ENCODE measurements at places on chromosomes 3 and 15.

GRCh38 chr3:117625174-117625573 lies 915.6 kb downstream of the TUSC7 start:
- no peak for DNase-seq

GRCh38 chr15:81286621-81287121 lies 37.3 kb downstream of the STARD5 start:
- no peak for DNase-seq

GRCh38 chr15:65096481-65097385 lies 18.3 kb downstream of the UBAP1L start:
- DNase-seq: no peak

- no peak for DNase-seq
These were observed 542.2 kb downstream of the FOXP1 start for GRCh38 chr3:71041371-71041770.

GRCh38 chr15:57112178-57112577 lies 193.7 kb downstream of the TCF12 start:
- no peak for DNase-seq

DNA sequence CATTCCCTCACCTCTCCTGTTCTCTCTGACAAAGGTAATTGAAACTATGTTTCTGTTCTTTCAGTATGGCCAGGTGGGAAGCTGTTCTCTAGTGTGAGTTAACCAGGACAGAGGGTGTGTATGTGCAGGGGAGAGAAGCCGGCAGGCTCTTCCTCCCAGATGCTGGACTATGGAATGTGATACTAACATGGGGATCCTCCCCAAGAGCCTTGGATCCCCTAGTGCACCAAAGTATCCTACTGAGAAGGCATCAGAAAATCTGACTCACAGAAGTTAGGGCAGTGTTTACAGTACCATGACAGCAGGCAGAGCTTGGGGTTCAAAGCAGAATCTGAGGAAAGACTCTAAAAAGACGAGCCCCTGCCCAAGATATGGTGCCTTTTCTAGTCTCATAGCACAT lies 123.1 kb downstream of the APBA2 start:
- peak; percentile 44 for DNase-seq

DNA sequence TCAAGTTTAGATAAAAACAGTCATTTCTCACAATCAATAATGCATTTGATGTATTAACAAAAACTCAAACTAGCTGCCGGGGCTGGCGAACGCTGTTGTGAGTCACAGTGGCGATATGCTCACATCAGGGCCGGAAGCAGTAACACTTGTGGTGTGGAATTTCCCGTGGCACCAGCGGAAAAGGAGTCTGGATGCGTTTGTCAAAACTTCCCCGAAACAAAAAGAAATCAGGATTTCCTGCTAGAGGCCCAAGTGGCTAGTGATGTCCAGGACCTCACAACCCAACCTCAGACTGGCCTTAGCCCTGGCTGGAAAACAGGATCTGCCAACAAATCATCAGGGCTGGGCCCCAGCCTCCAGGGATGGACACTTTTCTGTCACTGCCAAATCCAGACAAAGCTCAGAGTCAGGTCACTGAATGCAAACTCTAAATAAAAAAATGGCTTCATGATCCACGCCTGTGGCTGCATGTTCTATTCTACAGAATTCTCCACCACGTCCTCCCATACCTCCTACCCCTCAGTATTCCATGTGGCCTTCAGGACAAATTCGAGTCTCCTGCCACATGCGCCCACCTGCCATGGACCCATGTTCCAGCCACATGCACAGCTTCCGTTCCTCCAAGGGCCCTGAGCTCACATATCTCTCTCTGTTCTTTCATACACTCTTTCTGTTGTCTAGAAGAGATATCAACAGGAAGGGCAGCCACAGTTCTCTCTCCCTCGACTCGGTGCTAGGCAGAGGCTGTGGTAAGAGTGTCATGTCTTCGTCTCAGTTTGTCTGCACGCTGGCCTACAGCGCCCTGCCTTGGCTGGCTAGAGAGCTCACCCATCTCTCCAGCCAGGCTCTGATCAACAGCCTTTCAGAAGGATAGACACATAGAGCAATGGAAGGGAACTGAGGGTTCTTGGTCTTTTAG lies 35.4 kb downstream of the EHD4 start:
- DNase-seq: no peak

DNA sequence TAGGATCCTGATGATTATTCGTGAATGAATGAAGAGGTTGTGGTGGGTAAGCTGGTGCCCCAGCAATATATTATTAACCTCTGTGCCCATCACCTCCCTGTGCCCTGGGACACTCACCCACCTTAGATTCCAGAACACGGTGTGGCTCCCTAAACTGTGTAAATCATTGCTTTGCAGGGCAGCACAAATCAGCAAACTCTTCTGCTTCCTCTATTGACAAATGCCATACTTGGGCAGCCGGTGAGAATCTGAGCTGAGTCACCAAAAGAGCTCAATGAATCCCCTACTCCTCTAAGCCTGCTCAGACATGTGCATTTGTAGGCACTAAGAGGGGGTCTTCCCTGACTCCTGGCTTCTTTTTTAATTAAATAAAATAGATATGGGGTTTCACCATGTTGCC lies 15.7 kb downstream of the UQCC5 start:
- no peak for DNase-seq

DNA sequence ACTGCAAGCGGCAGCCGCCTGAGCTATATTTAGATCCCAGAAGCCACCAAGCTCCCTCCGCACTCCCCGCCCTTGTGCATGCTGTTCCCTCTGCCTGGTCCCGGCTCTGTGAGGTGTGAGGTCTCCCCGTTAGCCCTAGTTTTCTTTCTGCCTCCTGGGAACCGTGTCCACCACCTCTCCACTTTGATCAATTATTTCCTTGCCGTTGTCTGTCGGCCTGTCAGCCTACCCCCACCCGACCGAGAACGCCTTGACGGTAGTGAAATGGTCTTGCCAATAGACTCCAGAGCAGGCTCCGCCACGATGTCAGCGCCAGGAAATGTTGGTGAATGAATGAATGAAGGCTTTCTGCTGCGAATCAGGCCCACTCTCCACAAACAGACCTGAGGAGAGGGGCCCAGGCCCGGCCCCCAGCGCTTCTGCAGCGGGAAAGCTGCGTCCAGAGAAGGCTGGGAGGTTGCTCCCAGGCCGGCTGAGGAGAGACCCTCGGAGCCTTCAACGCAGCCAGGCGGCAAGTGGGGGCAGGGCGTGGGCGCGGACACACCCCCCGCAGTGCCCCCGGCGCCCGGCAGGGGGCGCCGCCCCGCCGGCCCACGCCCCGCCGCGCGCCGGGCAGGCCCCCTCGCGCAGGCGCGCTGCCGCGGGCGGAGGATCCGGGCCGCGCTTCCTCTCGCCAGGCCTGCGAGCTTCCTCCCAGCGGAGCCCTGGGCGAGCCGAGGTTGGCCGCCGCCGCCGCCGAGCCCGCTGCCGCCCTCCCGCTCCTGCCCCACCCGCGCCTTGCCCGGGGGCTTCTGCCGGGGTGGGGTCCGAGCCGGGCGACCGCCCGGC lies at the start of gene CSK:
TSS of gene CSK (plus strand) at position 650 of the 828 bp plus-strand sequence. CDS start 16,218 bp downstream, outside the sequence.
- peak; percentile 98 for DNase-seq

- no peak for DNase-seq
These were observed 12.5 kb downstream of the COPG1 start for GRCh38 chr3:129261894-129262293.

DNA sequence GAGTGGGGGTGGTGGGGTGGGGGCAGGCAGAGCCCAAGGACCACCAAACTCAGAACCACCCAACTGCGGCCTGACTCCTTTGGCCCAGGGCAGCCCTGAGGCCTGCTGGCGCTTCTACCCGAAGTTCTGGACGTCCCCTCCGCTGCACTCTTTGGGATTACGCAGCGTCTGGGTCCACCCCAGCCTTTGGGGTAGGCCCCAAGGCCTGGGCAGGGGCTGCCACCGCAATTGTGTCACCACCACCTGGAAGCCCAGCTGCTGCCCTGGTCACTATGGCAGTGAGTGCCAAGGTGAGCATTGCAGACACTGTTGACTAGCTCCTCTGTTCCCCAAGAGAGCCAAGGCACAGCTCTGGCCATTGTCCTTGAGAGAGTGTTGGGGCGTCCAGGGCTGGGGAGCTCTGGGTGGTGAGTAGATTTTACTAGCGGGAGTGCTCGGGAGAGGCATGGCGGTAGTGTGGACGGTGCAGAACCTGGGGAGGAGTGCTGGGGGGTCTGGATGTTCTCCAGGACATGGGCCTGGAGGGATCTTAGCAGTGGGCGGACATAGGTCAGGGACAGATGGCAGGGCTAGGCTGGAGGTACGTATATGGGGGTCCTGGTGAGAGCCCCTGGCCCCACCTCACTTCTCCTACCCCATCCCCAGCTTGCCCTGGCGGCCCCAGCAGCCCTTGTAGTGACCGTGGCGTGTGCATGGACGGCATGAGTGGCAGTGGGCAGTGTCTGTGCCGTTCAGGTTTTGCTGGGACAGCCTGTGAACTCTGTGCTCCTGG lies 12.8 kb downstream of the NT5DC2 start:
- DNase-seq: no peak

DNA sequence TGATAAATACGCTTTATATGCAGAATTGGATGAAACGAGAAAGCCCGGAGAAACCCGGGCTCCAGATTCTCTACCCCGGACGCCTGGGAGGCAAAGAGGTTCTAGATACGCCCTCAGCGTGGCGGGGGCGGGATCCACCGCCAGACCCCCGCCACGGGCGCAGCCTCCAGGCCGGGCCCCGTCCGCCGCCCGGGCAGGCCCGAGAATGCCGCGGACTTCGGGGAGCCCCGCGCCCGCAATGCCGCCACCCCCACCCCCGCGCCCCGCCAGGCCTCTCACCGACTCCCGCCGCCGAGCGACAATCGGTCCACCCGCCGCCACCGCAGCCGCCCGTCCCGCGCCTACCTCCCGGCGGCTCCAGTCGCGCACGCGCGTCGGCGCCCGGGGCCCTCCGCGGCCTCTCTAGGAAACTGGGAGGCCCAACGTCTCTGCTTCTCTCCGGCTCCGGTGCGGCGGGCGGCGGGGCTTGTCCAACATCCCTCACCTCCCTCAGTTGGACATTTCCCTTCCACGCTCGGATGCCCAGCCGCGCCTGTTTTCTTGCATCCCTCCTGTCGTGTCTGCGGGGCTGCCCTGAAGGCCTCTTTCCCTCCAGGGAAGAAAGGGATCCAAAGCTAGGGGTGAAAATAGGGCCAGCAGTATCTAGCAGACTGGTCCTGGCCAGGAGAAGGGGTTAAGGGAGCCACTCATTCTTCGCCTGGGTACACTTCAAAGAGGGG lies at the start of gene ZNF445:
TSS of gene ZNF445 (minus strand) at position 359 of the 719 bp plus-strand sequence. CDS start 22,121 bp downstream, outside the sequence.
- DNase-seq: peak; percentile 96

DNA sequence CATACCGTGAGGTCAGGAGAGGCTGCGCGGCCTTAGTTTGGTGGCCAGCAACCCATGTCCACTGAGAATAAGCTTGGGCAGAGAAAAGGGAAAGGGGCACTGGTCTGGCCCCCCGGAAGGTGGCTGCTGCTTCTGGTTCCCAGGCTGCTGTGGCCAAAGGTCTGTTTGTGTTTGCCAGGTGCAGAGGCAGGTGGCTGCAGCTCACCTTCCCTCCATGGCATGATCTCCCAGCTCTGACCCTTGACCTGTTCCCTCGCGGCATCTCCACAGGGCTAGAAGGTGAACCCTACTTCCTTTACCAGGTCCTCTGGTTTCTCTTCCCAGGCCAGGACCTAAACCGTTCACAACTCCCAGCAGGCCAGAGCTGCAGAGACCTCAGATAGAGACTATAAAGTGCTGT lies 13.8 kb downstream of the VPS18 start:
- DNase-seq: no peak

GRCh38 chr15:52361975-52362494 lies 66.4 kb upstream of the MYO5C start:
- no peak for DNase-seq

DNA sequence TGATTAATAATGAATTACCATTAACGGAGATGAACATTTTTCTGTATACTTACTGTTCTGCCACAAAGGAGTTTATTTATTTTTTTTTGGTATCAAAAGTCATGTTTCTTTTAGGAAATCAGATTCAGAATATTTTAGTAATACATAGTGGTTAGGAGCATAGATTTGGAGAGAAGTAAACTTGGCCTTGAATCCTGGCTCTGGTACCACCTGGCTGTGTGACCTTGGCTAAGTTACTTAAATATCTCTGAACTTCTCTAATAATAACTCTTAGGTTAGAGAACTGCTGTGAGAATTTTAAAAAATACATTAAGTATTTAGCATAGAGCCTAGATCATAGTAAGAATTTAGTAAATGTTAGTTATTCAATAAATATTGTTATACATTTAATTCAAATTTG lies 309.1 kb downstream of the RBMS3 start:
- no peak for DNase-seq

GRCh38 chr3:184525337-184526087 lies 36.1 kb upstream of the EPHB3 start:
- DNase-seq: no peak

GRCh38 chr15:23403550-23403949 lies 43.5 kb downstream of the GOLGA6L2 start:
- DNase-seq: no peak

GRCh38 chr3:64561325-64561843 lies 126.4 kb downstream of the ADAMTS9 start:
- DNase-seq: no peak

GRCh38 chr15:85956532-85957275 lies 123.0 kb upstream of the AGBL1 start:
- DNase-seq: no peak

DNA sequence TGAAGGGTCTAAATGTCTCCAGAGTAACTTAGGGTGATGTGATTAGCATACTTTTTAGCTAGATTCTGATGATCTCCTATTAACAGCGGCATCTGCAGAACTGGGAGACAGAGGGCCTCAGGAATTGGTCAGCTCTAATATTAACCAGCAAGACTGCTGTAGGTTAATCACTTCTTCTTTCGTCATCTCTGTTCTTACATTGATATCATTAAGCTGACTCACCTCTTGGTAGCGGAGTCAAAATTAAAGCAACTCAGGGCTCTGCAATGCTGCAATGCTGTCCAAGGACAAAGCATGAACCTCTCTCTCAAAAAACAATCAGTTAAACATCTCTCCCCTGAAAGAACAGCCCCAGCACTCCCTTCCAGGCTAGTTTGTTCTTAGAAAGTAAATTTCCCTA lies 57.5 kb upstream of the TRA2B start:
- peak; percentile 46 for DNase-seq

GRCh38 chr3:52810923-52811322 lies 16.3 kb downstream of the ITIH3 start:
- DNase-seq: no peak

- DNase-seq: no peak
These were observed 143.3 kb upstream of the SLCO3A1 start for GRCh38 chr15:91710080-91710698.

- no peak for DNase-seq
These were observed 264.9 kb downstream of the MEX3B start for GRCh38 chr15:81780966-81781365.

DNA sequence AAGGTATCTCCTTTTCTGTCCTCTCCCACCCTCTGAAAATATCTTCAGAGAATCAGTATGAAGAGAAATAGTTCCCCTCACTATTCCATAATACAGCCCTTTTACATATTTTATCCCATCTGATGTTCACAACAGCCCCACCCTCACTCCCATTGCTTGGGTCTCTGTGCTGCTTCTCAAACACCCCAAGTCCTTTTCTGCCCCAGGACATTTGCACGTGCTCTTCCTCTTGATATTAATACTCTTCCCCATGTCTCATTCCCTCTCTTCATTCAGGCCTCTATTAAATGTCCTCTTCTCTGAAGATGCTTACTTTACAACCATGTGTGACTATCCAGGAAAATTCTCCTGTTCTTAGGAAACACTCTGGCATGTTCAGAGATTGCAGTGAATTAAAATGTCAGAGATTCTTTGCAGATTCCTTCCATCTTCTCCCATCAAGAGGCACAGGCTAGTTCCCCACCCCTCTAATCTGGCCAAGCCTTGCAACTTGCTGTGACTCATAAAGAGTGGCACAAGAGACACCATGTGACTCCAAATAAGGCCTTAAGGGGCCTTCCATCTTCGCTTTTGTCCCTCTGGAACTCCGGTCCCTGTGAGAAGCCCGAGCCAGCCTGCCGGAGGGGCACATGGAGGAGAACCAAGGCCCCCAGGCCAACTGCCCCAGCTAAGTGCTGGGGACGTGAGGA lies 128.5 kb downstream of the CHSY1 start:
- DNase-seq: no peak
